ENCODE measurements at places on chromosomes 2 and 18. TPM values are rescaled to one million over a fixed set of nuclear protein-coding genes. Genes with fewer than 3 reads are reported as not detected.

DNA sequence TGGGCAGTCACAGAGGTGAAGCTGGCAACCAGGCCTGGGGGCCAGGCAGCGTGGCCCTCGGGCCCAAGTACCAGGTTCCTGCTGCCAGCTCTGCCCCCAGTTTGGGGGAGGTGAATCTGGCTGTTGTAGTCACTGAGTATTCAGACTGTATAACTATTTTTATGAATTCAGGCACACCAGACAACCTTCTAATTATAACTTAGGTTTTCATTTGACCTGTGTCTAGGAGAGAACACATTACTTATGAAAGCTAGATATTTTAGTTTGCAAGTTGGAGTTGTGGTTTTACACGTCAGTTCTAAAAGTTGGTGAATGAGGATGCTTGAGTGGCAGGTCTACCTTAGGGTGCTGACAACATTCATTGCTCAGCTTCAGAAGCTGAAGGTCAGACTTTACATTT, 71.7 kb downstream of the LIMS1 start:
- DNase-seq: no peak

GRCh38 chr2:10042301-10043161, 819 bp upstream of the KLF11 start:
- DNase-seq: peak; percentile 35

GRCh38 chr2:1544478-1545069, 131.3 kb downstream of the TPO start:
- peak; percentile 27 for DNase-seq

DNA sequence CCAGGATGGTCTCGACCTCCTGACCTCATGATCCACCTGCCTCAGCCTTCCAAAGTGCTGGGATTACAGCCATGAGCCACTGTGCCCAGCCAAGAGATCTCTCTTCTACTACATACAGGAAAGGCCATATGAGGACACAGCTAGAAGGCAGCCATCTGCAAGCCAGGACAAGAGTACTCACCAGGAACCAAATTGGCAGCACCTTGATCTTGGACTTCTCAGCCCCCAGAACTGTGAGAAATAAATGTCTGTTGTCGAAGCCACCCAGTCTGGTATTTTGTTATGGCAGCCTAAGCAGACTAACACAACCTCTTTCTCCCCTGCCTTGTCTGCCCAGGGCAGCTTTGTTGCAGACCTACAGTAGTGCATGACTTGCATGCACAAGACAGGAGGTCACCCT, 211.3 kb upstream of the HAAO start:
- DNase-seq: no peak

GRCh38 chr18:73462092-73462491, 594.3 kb upstream of the NETO1 start:
- peak; percentile 83 for DNase-seq

DNA sequence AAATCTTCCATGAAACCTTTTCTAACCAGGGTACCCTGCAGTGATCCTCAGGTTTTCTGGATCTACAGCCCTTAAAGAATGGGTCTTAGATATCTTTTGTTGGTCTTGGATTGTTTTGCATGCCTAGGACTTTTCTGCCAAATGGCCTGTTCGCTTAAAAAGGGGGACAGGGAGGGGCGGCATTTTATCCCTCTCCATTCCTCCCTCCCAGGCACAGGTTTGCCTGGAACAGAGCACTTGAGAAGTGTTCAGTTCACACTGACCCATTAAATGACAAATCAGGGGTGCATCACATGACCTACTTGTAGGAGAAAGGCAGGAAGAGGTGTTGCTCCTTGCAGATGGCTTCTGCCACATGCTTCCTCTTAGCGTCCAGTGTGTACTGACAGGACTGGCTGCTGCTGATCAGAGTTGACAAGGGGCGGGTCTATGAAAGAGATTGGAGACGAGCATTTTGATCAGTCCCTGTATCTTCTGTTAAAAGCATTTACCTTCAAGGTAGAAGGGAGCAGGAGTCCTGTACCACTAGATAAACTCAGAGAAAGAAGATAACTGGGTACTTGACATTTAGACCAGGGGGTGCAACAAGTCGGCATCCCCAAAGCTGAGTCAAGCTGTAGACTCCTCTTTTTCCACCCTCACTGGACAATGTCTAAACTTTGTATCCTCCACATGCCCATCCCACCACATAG, 8.4 kb downstream of the APOB start:
- no peak for DNase-seq

GRCh38 chr2:181072486-181073235, 92.3 kb downstream of the UBE2E3 start:
- DNase-seq: peak; percentile 9

DNA sequence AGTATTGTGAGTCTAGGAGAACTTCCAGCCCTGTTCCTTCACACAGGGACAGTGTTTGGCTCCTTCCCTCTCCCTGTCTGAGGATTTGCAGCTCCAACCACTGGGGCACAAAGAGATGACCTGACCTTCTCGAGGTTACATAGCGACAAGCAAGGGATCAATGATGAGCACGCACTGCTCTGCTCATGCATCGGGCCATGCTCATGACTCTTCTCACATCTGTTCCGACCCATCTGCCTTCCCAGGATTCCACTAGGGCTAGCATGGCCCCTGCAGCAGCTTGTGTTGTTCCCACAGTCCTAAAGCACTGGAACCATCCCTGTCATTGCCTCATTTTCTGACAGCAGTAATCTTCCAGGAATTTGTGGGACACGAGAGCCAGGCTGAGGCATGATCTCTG, 78.8 kb upstream of the ARHGAP28 start:
- DNase-seq: no peak

GRCh38 chr18:77006305-77007175, 126.0 kb downstream of the MBP start:
- DNase-seq: no peak

DNA sequence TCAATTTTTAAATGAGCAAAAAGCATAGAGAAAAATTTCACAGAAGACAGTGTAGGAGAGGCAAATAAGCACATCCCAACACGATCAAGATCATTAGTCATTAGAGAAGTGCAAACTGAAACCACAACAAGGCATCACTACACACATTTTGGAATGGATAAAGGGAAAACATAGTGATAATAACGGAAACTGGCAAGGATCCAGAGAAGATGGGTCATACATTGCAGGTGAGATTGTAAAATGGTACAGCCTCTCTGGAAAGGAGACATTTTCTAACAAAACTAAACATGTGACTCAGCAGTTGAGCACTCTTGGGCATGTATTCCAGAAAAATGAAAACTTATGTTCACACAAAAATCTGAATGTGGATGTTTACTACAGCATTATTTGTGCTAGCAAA, 98.3 kb upstream of the TMEM17 start:
- peak; percentile 16 for DNase-seq

GRCh38 chr2:11746807-11747459, 501 bp downstream of the LPIN1 start:
- peak; percentile 26 for DNase-seq

DNA sequence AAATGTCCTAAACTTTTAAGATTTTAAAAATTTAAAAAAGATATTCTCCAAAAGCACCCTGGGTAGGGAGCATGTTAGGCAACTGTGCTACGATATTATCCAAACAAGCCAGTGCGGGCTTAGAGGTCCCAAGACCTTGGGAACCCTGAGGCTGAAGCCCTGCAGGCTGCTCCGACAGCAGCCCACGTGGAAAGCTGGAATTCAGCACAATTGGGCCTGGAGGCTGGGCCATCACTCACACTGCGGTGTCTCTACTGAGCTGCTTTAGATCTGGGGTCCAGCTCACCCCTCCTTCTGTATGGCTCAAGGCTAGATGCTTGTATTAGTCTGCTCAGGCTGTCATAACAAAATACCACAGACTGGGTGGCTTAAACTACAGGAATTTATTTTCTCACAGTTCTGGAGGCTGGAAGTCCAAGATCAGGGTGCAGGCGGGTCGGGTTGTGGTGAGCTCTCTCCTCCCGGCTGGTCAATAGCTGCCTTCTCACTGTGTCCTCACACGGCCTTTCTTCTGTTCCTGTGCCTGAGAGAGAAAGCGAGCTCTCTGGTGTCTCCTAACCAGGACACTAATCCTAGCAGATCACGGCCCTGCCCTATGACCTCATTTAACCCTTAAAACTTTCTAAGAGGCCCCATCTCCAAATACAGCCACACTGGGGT, 42.5 kb downstream of the DPYSL5 start:
- DNase-seq: no peak

- DNase-seq: no peak
These were observed 91.5 kb upstream of the RNF152 start for GRCh38 chr18:61984349-61984748.

The SCYGR3 gene
- total RNA-seq: not detected

The COL6A3 gene
- 200 TPM for total RNA-seq

The NCK2 gene
- total RNA-seq: 62.9 TPM

The TWIST2 gene
- total RNA-seq: 2.5 TPM

The SPHKAP gene
- not detected for total RNA-seq

The HMSD gene
- total RNA-seq: 1.0 TPM

The WDR12 gene
- total RNA-seq: 53.5 TPM

The CD226 gene
- 0.07 TPM for total RNA-seq

The ACVR1C gene
- total RNA-seq: 0.62 TPM

The PRKAG3 gene
- not detected for total RNA-seq

The LIMS2 gene
- 73.3 TPM for total RNA-seq

All from astrocyte (in vitro differentiated cells and primary cell).